PC-3 (cell line): ENCODE measurements at places on chromosomes 5 and 9.

DNA sequence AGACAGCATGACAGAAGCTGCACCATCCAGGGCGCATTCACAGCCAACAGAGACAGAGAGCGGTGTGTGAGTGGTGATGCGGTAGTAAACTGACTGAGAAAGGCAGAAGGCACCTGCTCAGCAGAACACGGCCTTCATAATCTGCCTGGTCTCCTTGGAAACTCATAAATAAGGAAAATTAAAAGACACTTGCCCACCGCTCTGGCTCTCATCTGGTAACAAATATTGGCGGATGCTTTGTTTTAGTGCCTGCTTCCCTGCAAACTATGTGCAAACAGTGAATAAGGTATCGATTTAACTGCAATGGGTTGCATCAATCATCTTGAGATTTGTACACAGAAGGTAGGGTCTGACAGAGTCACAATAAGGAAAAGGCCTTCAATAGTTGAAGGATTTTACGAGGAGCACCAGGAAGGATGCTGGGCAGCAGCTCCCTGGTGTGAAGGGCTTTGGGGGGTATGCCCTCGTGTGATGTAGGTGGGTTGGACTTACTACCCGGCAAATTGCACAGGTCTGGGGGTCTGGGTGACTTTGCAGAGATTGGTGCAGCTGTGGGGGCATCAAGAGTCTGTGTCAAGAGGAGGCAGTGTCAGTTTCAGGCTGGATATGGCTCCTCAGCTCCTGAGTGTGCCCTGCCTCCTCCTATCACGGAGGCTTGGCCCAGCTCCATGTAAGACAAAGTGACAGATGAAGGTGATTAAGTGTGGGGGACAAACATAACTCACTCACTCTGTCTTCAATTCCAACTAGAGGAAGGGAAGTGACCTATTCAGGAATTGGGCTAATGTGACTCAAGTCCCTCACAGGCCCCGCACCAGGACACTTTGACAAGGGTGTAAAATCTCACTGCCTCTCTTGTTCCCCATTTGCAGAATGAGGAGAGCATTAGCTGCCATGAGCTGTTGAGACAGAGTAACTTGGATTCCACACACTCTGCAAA lies 166.7 kb downstream of the ICE1 start:
- DNase-seq: no peak

DNA sequence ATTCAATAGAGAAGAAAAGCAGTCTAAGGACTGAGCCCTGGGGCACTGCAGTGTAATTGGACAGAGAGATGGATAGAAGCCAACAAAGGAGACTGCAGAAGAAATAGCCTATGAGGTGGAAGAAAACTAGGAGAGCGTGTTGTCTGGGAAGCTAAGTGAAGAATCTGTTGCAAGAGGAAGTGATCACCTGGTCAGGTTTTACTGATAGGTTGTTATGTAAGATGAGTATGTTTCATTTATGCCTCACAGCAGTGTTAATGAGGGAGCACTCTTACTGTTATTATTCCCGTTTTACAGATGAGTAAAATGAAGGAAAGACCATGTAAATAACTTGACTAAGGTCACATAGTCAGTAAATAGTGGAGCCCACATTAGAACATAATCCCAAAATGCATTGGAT lies 80.0 kb upstream of the GRHPR start:
- DNase-seq: no peak

- DNase-seq: no peak
Observed at GRCh38 chr5:108827131-108827530, 79.4 kb downstream of the FER start.

GRCh38 chr9:113296796-113297558 lies 6.2 kb downstream of the RNF183 start:
- no peak for DNase-seq

DNA sequence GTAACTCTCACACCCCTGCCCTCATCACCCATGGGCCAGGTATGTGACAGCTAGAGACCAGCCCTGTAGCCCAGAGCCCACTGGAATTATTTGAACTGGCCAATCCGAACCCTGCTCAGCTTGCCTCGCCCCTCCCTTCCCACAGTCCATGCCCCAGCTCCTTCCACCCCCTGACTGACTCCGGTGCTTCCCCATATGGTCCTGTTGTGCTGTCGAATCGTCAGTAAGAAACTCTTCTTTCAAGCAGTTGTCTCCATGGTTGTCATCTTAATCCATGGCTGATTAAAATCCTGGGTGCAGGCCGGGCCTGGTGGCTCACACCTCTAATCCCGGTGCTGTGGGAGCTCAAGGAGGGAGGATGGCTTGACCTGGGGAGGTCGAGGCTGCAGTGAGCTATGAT lies 118.5 kb downstream of the COL23A1 start:
- DNase-seq: no peak

GRCh38 chr5:126869005-126869451 lies 92.1 kb downstream of the LMNB1 start:
- DNase-seq: no peak
